ENCODE measurements at places on chromosomes 5 and 9. TPM values are rescaled to one million over a fixed set of nuclear protein-coding genes. Genes with fewer than 3 reads are reported as not detected.

ENDOG gene
- 14.1 TPM for polyA plus RNA-seq

KIF24 gene
- 0.12 TPM for polyA plus RNA-seq

CDH10 gene
- not detected for polyA plus RNA-seq

- no peaks in the 10 kb centered on the region for H3K27me3 ChIP-seq
- H3K4me1 ChIP-seq = no peaks in the 10 kb centered on the region
- no peak overlapping the region for H3K27ac ChIP-seq
- H3K36me3 ChIP-seq = no peaks in the 10 kb centered on the region
- no peak overlapping the region for H3K4me3 ChIP-seq
Measured at GRCh38 chr5:110909950-110910349, 161.6 kb upstream of the TSLP start.

- H3K4me1 ChIP-seq = no peaks in the 10 kb centered on the region
- H3K36me3 ChIP-seq = no peaks in the 10 kb centered on the region
Measured at GRCh38 chr5:145090115-145090514, 745.0 kb downstream of the PRELID2 start.

DNA sequence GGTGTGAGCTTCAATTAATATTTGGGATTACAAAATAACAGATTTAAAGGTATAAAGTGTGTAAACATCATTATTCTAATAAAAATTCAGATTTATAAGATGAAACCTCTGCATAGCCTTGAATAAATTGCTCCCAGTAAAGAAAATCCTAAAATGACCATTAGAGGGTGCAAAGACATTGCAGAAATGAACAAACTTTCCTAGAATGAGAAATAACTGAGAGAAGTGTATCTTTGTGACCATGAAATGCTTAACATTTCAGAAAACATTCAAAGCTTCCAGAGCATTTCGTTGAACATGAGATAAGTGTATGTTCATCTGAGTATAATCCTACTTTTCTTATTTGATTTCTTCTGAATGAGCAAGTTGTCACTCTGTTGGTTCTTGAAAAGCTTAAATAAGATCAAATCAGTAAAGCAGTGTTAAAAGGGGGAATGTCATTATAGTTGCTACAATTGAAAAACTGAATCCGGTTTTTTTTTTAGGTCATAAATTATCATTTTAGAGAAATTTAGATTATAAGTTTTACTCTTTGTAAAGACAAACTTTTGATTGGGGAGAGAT lies 24.7 kb upstream of the NUDT12 start:
- H3K4me1 ChIP-seq = no peaks in the 10 kb centered on the region
- no peak overlapping the region for H3K4me3 ChIP-seq
- H3K36me3 ChIP-seq = no peaks in the 10 kb centered on the region
- no peak overlapping the region for H3K27ac ChIP-seq

GRCh38 chr5:137217599-137218200 lies 281.4 kb downstream of the SPOCK1 start:
- DNase-seq = no peak
- no peaks in the 10 kb centered on the region for H3K36me3 ChIP-seq
- H3K4me1 ChIP-seq = no peaks in the 10 kb centered on the region
- H3K27me3 ChIP-seq = peaks cover 9% of the 10 kb centered on the region

DNA sequence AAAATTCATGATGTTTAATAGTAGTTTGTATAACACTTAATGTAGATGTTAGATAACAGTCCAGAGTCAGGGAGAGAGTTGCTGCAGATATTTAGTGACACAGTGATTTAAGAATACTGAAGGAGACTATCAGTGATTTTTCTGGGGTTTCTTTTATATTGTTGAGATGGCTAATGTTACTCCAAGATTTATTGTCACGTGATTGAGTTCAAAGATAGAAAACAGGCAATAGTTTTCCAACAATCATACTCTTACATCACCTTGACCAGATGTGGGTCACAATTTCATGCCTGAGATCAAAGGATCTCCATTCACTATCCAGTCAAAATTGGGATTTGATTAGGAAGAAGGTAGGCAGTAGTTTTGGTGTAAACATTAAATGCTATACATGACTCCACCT lies 580.0 kb upstream of the ARRDC3 start:
- H3K27ac ChIP-seq = no peak overlapping the region
- H3K4me1 ChIP-seq = no peaks in the 10 kb centered on the region
- no peak for DNase-seq
- no peaks in the 10 kb centered on the region for H3K36me3 ChIP-seq
- H3K4me3 ChIP-seq = no peak overlapping the region

GRCh38 chr9:125750627-125751011 lies 3.4 kb downstream of the PBX3 start:
- no peaks in the 10 kb centered on the region for H3K27me3 ChIP-seq
- H3K4me3 ChIP-seq = no peak overlapping the region
- no peak for DNase-seq
- H3K36me3 ChIP-seq = no peaks in the 10 kb centered on the region
- H3K4me1 ChIP-seq = peaks cover 28% of the 10 kb centered on the region

Measured in naive B cell (primary cell).